ENCODE measurements at places on chromosomes 2 and 18.

DNA sequence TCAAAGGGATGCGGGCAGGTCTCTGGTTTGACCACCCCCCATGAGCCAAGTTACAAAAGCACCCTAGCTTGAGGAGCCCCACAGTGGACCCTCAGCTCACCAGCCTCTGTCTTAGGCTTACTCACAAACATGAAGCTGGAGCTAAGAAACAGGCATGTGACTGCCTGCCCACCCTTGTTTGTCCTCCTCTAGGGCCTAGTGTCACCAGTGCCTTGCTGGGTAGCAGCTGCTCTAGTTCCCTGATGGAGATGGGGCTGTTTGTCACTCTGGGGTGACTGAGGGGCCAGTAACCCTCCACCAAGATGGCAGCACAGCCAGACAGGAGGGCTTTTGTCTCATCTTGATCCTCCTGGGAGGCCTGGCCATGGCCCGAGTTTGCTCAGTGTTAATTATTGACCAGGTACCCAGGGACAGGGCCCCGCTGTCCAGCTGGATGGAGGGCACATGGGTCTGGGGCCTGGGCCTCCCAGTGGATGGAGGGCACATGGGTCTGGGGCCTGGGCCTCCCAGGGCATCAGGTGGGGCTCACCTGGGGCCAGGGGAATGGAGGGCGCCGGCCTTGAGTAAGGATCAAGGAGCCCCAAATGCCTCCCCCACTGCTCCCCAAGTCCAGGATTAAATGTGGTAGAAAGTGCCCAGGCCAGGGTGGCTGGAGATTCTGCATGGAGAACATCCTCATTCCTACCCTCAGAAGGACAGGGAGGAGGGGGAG lies 185.9 kb upstream of the HAAO start:
- DNase-seq: no peak

DNA sequence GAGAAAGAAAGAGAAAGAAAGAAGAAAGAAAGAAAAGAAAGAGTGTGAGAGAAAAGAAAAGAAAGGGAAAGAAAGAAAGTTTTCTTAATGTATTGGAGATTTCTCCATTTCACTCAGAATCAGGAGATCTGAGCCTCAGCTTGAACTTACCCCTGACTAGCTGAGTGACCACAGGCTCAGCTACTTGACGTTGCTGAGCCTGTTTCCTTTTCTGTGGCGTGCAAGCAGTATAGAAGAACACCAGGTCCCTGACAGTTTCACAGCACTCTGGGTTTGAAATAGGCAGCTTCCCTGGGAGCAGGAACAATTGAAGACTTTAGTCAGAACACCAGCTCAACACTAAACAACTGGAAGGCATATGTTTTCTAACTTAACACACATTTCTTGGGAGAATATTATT lies 44.7 kb downstream of the MARCO start:
- no peak for DNase-seq

- DNase-seq: no peak
Measured at GRCh38 chr2:231373184-231373583, 22.3 kb upstream of the B3GNT7 start.

DNA sequence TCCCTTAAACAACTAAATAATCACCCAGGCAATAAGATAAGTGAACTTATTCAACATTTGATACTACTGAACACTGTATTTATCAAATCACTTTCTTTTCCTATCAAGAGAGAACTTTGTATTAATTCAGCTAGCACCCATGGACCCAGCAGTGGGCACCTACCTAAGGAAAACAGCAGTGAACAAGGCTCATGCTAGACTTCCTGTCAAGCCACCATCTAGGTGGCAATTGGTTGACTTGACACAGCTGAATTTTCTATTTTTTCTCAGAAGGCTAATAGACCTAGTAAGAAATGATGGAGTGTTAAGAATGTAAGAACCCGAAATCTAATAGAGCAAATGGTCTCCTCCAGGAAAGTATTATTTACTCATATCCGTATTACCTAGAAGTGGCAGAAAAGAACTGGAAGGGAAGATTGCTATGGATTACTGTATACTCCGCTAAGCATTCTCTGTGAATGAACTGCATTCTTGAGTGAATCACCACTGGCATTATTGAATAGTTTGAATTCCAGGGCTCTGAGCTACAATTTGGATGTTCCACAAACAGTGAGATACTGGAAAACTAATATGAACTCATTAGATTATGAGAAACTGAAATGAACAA lies 988.2 kb upstream of the CDH2 start:
- no peak for DNase-seq

DNA sequence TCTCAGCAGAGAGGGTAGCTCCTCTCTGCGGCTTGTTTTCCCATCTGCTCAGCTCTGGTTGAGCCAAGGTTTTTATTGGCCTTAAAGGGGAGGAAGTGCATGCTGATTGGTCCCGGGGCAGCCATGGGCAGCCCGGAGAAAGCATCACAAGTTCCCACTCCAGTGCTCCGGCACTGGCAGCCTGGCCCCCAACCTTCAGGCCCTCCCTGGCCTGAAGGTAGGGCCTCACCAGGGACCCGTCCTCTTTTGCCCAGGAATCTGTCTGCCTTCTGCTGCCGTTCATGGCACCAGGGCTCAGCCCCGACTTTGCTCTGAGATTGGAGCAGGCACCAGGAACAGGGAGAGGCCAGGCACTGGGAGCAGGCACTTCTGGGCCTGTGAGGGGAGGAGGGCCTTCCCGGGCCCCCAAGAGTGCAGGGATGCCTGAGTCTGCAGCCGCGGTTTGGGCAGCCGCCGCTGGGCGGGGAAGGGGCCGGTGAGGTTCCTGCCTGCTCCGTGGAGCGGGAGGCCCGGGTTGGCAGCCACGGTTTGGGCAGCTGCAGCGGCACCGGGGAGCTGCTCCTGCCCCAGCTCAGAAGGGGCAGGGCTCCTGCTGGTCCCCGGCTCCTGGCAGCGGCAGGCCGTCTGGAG lies 17.5 kb upstream of the ILKAP start:
- peak; percentile 46 for DNase-seq

DNA sequence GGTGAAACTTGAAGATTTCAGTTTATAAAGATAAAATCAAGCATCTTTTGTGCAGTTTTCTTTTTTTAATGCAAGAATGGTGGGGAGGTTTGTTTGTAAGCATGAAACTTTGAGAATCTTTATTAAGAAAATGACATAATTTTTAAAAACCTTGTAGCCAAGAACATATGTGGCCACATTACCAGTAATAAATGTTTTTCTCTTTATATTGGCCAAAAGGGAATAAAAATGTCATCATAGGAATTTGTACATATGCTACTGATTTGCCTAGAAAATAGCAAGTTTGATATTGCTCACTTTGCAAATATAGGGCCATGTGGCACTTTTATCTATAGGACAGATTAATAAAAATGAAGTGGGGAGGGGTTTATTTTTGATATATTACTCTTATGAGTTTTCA lies 25.6 kb downstream of the METTL21A start:
- DNase-seq: no peak

DNA sequence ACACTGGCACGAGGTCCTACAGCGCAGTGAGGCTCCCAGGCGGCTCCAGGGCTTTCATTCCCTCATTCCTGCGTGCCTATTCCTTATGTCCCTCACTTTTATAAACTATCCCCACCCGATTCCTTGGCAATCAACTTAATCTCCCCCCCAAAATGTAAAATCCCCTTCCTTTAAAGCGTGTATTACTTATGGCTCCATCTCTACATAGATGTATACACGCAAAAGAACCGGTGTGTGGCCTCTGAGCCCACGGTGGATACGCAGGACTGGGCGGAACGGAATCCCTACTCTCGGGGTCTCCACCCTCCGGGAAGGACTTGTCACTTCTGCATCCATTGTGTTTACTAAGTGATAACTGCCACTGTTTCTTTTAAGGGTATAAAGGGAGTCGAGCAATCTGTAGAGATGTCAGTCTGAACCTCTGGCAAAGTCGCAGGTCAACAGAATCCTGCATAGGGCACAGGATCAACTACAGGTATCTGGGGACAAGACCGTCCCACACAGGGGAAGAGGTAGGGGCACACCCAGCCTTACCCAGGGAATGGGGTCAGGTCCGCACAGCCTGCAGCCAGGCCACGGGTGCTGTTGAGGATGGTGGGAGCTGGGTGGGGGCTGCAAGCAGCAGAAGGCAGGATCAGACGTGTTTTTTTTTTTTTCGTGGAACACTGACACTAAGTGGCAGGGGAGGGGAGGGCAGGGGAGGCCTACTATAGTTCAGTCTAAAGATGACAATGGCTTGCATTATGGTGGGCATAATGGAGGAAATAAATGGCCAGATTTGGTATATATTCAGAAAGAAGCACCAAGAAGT lies 42.1 kb downstream of the HDLBP start:
- DNase-seq: no peak

DNA sequence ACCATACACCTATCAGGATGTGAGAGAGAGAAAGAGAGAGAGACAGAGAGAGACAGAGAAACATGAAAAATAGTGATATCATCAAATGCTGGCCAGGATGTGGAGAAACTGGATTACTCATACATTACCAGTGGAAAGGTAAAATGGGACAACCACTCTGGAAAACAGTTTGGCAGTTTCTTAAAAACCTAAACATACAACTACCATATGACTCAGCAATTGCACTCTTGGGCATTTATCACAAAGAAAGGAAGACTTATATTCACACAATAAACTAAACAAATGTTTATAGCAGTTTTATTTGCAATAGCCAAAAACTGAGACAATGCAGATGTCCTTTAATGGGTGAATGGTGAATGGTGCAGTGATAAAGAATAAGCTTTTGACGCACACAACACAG lies 29.1 kb downstream of the SLC4A3 start:
- DNase-seq: no peak

- DNase-seq: no peak
Measured at GRCh38 chr18:49802623-49803022, 10.7 kb downstream of the ACAA2 start.

- no peak for DNase-seq
Measured at GRCh38 chr2:100148883-100149282, 6.5 kb upstream of the AFF3 start.

- DNase-seq: no peak
Measured at GRCh38 chr2:190791347-190791975, 89.2 kb upstream of the GLS start.

DNA sequence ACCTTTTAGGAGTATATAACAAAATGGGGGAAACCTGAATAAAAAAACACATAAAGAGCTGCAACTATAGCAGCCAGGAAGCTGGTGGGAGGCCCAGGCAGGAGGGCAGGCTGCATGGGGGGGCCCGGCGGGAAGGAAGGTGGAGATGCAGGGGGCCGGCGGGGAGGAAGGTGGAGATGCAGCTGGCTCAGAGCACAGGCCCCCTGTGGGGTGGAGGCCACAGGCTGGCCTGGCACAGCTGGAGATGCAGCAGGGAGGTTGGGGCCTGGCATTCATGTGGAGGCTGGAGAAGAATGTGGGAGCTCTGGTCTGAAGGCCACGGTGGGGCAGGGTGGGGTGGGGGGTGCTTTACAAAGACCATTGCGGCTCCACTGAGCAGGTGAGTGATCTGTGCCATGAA lies 31.4 kb downstream of the FAM228A start:
- DNase-seq: no peak

- DNase-seq: peak; percentile 56
Measured at GRCh38 chr2:239275847-239276831, 124.7 kb downstream of the HDAC4 start.

GRCh38 chr2:233972941-233973575 lies 55.9 kb downstream of the TRPM8 start:
- no peak for DNase-seq

DNA sequence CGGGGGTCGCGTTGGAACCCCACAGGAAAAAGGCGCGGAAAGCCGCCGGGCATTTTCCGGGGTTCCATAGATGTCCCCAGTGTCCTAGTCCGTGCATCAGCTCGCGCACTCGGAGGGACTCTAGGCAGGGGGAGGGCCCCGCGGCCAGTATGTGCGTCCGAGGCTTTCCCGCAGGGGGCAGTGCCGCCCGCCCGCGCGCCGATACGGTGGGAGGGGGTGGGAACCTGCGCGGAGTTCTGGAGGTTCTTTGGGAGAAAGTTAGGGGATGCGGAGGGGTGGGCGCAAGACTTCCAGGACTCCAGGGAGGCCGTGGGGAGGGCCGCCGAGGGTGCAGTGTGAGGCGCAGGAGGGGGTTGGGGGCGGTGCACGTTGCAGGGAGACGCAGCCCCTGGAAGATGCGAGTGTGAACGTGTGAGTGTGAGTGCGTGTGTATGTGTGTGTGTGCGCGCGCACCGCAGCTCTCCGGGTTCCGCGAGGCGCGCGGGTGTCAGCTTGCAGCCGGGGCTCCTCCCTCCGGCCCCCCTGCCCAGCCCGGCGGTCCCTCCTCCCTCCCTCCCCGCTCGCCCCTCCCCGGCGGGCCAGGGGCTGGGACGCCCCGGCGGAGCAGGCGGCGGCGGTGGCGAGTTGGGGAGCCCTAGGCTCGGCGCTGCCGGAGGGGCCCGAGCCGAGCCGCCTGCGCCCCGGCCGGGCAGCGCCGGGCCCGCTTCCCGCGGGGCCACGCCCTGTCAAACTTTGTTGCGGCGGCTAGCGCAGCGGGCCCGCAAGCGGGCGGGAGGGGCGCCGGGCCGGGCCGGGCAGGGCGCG lies at the start of gene TCF7L1:
Gene TCF7L1 (plus strand): TSS at position 559 of the 804 bp plus-strand sequence. CDS start 293 bp downstream, outside the sequence.
- DNase-seq: peak; percentile 44

DNA sequence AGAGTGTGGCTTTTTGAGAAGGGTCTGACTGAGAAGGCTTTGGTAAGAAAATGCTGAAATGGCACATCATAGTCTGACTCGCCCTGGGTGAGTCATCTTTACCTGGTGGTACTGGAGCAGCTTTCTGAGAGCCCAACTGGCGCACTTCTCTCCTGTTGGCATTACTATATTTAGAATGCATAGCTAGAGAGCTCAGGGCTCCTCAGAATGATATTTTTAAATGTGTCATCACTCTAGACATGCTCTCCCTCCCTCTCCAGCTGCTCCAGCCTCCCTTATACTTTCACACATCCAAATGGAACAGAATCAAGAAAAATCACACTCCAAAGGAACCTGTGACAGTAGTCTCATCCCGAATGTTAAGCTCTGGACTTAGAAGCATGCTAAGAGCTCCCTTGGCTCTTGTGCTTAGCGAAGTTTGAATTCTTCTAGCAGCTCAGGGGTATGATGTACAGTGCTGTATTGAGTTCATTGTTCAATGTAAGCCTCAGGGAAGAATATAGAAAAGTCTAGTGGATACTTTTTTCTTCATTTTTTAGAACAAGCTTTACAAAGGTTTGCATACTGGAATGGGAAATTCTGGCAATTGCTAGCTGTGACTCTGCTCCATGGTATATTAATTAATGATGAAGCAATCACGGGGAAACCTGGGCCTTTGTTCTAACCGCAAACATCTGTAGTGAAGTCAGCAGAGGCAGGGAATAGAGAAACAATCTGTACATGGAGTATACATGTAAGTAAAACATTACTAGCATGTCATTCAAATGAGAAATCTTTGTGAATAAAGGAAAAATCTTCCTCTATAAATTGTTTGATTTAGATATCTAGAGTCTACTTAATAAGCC lies 751.2 kb upstream of the NRXN1 start:
- no peak for DNase-seq

GRCh38 chr2:113376913-113377445 lies 60.5 kb upstream of the ZNG1B start:
- DNase-seq: no peak

Measured in anterior cingulate cortex (tissue), 58 donors.